ENCODE measurements at places on chromosomes 12 and 14.

DNA sequence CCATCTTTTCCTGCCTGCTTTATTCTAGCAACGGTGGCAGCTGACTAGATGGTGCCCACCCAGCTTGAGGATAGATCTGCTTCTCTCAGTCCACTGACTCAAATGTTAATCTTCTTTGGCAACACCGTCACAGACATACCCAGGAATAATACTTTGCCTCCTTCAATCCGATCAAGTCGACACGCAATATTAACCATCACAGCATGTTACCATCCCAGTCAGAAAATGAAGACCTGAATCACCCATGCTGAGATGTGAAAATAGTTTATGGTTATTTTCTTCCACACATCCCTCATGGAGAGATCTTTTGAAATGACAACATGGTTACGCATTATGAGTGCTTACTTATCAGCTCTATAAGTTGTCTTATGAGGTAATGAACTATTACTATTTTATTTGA, 392.8 kb downstream of the SEC23A start:
- DNase-seq = no peak

- DNase-seq = no peak
These were observed 10.1 kb downstream of the HMGA2 start for GRCh38 chr12:65834146-65834935.

DNA sequence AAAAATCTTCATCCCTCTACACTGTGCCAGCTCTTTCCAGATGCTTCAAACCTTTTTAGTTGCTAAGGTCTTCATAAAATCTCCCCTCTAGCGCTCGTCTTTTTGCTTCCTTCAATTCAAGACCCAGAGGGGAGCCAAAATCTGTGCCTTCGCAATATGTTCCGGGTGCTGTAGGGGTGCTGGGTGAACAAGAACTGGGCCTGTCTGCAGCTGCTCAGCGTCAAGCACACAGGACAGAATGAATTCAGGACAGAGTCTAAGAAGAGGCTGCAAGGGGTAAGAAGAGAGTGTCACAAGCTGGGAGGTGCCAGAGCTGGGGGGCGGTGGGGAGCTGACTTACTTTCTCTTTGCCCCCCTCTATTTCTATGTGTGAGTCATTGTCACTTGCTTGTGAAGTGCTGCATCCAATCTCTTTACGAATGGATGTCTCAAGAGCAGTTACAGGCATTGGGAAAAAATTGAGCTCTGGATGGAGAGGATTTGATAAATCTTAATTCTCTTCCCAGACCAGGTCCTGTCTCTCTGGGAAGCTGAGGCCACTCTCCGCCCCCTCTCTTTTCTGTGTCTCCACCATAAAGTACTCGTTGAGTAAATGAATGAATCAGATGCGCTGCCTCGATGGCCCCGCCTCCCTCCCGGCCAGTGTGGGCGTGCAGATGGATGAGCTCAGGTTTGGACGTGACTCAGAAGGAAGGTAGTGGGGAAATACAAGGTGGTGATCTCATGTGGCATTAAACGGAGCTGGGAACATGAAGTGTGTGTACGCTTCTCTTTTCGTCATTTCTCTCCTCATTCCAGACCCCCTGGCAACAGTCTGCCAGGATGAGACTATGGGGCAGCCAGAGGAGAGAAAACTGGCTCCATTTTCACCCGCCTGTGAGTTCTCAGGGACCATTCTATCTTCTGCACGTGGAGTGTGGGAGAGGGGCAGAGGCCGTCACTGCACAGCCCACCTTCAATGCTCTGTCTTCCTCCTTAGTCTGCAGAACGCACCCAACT, 91.3 kb downstream of the TSPAN9 start:
- DNase-seq = peak; percentile 67

GRCh38 chr14:55130196-55130550, 1.1 kb downstream of the LGALS3 start:
- DNase-seq = peak; percentile 67

DNA sequence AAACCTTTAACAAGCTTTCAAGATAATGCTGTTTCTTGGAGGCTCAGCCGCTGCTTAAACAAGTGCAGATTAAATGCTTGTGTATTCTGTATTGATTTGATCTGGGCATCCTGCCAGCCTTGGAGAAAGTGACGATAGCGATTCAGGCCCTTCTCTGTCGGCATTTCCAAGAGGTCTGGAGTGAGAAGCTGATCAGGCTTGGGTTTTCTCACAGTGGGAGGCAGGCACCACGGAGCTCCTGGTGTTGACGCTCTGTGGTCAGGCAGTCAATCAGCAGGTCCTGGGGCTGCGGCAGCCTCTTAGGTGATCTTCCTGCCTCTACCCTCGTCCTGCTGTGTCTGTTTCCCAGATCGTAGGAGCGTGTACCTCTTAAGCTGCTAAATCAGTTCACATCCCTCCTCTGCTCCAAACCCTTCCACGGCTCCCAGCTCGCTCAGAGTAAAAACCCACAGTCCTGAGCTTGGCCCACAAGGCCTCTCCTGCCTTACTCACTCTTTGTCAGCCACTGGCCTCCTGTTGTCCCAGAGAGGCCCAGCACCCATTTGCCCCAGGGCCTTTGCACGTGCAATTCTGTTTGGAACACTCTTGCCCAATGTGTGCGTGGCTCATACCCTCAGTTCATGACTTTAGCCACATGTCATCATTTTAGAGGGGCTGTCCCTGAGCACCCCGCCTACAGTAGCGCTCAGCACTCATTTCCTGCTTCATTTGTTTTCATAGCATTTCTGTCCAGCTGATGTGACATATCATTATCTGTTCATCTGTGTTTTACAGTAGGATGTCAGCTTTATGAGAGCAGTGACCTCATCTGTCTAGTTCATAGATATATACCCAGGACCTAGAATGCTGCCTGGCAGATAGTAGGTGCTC, 155.4 kb downstream of the AACS start:
- DNase-seq = peak; percentile 90

GRCh38 chr12:65823513-65824375, 539 bp upstream of the HMGA2 start:
- peak; percentile 89 for DNase-seq

DNA sequence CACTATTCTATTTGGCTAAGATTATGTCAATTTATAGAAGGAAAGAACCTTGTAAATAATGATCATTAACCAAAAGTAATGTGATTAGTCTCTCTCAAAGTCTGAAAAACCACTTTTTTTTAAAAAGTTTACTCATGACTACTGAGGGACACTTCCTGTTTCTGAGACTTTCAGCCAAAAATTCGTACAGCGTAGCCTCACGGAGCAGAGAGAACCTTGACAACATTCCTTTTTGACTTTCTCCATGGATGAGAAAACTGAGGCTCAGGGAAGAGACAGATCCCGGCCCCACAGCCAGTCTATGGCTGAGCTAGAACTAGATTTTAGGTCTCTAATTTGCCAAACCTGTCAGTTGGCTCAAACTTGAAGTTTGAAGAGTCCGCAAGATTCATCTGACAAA, 68.2 kb downstream of the DAD1 start:
- no peak for DNase-seq

DNA sequence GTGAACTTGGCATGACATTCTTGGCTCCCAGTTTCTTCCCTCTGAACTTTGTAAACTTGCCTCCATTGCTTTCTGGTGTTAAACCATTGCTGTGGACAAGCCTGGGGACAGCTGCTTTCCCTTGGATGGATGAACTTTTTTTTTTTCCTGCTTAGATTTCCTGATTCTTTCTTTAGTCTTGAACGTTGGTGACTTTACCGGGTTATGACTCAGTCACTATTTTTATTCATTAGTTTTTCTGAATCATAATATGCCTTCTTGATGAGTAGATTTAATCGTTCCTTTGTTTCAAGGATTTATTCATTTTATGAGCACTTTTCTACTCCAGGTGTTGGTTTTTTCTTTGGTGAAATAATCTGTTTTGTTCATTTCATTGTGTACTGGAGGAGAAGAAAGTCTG, 155.0 kb upstream of the RTL1 start:
- no peak for DNase-seq

DNA sequence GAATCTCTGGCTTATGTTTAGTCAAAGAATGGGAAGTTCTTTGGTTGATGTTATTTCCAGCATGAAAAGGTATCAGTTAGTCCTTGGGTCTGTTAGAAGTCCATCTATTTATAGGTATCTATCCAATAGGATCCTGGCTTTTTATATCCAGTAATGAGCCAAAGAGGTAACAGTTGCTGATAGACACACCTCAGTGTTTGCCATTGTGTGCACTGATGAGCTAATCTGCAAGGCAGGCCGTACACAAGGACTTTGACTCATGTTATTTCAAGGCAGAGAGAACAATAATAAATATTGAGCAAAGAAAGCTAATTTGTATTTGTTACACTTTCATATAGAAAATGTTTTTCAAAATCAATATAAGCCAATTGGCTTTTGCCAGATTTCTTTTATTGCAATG, 56.4 kb downstream of the GLT1D1 start:
- DNase-seq = no peak

- no peak for DNase-seq
These were observed 26.9 kb downstream of the RAB3IP start for GRCh38 chr12:69765515-69765914.

- peak; percentile 57 for DNase-seq
These were observed 37.2 kb downstream of the EP400 start for GRCh38 chr12:131986910-131987309.

DNA sequence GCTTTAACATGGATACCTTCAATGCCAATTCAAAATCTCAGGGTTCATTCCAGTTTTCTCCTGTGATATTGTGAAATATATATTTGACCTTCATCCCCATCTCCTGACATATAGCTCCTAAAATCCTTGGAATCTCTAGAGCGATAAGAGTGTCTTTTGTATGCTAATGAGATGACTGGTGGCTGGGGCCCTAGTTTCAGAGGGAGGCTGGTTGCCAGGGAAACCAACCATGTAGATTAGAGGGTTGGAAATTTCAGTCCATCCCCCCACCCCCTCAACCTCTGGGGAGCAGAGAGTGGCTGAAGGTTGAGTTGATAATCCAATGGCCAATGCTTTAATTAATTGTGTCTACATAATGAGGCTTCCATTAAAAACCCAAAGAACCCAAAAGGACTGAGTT, 59.4 kb downstream of the SDR9C7 start:
- no peak for DNase-seq

DNA sequence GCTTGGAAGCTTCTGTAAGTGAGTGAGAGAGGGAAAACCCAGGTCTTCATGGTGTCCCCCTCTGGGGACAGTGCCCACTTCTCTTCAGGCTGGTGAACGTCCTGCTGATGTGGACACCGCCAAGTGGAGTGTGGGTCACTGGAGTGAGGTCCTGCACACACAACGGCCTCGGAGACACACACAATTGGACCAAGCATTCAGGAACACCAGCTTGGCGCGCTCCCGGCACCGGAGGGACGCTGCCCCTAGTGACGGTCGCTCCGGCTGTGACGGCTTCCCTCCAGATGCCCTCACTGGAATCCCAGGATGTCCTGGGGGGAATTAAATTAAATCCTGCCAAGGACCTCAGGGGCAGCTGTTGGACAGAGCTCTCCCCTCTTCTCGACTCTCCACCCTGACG, 123.1 kb downstream of the ZNF664 start:
- DNase-seq = no peak

DNA sequence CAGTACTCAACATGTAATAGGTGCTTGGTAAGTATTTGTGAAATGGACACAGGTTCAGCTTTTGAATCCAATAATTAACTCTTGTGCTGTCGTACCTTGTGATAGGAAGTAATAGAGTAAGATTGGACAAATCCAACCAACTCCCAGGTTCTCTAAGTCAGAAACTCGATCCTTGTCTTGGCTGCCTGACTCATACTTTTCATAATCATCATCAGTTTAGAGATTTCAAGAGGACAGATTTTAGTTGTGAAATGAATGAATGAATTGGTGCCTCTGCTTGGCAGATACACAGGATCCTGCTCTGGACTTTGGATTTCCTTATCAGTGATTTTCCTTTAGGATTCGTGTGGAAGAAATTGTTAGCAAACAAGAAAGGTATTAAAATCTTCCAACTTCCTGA, 1145.2 kb downstream of the AACS start:
- DNase-seq = no peak

GRCh38 chr12:95548539-95549391, 2.5 kb downstream of the USP44 start:
- peak; percentile 92 for DNase-seq

Measured in endodermal cell (in vitro differentiated cells).